ENCODE measurements at places on chromosomes 3 and 15. TPM values are rescaled to one million over a fixed set of nuclear protein-coding genes. Genes with fewer than 3 reads are reported as not detected.

The GRK7 gene
- total RNA-seq: not detected

The CACNA2D3 gene
- total RNA-seq: 0.85 TPM

The GPR156 gene
- total RNA-seq: 0.38 TPM

The CIB2 gene
- 1.9 TPM for total RNA-seq

The CRABP1 gene
- total RNA-seq: not detected
